ENCODE measurements at places on chromosomes 4 and X.
A peak's percentile ranks its signal among the peaks of the same experiment; 100 is the strongest.

- DNase-seq = no peak
Observed at GRCh38 chr4:174210354-174210753, 73.1 kb downstream of the FBXO8 start.

DNA sequence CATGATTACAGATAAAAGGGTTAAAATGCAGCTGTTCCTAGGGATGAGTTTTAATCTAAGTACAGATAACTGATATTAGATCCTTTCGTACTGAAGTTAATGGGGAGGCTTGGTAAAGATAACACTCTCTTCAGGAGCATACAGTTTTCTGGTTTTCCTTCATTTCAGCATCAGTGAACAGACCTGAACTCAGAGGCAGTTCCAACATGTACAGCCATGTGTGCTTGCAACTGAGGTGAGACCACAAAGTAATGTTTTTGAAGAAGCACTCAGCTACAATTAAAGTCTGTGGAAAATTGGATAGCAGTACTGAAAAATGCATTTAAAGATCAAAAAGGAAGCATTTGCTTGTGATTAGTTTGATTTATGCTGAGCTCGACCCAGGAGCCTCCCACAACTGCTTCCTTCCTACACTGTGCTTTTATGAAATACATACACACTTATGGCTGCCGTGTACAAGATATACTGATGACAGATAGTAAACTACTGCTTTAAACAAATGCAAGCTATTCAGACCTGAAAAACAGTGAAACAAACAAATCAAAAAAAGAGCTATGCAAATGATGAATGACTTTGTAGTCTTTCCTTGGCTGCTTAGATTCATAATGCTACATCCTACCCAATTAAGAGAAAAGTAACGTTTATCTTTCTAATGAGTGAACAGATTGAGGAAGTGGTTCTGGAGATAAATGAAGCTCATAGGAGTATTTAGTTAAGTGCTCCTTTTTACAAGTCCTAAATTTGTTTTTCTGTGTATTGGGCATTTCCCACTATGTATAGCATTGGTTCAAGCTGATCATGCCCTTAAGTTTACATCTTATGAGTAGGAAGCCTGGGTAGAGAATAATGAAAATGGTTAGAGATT, 68.4 kb downstream of the PDLIM5 start:
- DNase-seq = peak; percentile 17

DNA sequence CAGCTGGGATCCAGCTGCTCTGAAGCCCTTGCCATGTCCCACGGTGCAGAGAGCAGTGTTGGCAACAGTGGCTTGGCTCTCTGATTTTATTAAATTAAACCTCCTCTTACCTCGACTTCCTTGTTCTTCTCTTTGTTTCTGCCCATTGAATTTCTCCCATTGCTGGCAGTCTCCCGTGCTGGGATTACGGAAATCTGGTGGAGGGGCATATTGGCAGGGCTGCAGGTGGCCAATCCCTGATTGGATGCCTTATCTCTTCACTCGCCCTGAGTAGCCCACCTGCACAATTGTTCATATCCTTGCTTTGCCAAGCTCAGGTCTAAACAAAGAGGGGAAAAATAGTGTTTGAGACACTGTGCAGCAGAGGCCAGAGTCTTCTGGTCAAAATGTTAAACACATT, 493.9 kb downstream of the TMA16 start:
- DNase-seq = no peak

DNA sequence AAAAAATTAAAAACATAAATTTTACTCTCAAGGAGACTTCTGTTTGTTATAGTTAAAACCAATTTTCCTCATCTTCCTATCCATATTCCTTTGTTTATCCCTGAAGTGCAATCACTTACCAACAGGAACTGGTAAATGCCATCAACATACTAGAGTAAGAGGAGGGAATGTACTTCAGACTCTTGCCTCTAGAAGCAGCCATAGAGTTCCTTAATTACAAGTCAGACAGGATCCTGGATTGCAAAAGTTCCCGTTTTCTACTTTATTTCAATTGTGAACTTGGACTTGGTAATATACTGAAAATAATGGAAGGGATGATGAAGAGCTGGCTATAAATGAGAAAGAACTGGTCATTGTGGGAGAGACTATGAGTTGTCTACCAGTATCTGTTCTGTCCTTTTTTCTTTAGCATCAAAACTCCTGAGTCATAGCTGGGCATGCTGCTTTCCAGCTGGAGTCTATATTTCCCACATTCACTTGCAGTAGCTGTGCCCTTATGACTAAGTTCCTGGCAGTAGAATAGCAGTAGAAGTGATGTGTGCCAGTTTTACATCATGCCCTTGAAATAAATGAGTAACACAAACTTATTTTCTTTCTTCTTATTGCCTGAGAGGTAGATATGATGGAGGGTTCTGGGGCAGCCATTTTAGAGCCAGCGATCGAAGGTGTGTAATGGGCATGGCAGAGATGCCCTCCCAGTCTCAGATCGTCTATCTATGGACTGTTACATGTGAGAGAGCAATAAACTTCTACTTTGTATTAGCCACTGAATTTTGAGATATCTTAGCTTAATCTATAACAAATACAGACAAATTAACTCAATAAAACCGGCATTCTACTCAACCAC, 26.8 kb upstream of the SPARCL1 start:
- peak; percentile 38 for DNase-seq

DNA sequence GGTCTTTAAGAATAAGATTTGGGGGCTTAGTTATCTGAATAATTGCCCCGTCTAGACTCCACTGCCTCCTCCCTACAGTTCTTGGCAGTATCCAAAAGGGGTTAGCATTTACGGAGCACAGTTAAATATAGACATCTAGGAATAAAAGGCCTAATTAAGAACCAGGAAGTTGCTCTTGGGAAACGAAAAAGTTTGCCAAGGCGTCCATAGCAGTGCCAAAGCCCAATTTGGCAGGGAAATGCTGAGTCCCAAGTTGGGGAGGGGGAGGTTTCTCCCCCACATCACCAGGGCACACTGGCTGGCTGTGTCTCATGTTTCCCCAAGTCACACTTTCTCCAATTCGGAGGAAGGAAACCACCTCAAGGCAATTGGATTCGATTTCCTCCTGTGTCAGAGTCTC, 338.7 kb downstream of the FBXW7 start:
- no peak for DNase-seq

DNA sequence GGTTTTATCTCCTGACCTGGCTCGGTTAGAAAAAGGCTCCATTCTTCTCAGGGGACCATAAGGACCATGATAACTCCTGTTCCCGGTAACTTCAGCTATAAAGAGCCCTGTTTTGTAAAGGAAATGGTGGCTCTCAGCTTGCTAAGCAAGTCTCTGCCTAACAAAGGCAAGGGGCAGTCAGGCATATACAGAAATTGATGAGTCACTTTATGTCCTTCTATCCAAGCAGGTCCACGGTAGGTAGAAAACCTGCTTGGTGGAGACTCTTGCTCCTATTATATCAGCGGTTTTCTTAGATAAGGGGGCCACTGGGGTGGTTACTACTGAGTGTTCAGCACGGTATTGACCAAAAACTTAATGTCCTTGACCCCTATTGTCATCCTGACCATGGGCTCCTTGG, 203.0 kb upstream of the KLF8 start:
- DNase-seq = no peak

DNA sequence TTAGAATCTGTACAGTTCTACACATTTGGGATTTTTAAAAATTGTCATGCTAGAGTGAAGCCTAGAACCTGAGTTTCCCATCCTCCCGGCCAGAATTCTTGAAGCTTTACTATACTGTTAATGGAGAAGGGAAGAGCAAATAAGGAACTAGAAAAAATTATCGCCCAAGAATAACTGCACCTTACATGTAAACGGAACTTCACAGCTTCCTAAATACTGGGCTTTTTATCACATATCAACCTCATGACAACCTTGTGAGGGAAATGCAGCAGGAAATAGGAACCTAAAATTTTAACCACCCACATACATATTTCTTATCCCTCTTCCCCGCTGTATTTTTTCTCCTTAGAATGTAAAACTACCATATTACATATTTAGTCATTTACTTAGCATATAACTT, 19.3 kb downstream of the ARHGEF9 start:
- peak; percentile 27 for DNase-seq

GRCh38 chr4:175176710-175177109, 258.6 kb downstream of the ADAM29 start:
- no peak for DNase-seq

GRCh38 chrX:23365541-23365940, 30.9 kb downstream of the PTCHD1 start:
- DNase-seq = no peak

- DNase-seq = no peak
Observed at GRCh38 chr4:78926826-78927225, 12.4 kb downstream of the PAQR3 start.

DNA sequence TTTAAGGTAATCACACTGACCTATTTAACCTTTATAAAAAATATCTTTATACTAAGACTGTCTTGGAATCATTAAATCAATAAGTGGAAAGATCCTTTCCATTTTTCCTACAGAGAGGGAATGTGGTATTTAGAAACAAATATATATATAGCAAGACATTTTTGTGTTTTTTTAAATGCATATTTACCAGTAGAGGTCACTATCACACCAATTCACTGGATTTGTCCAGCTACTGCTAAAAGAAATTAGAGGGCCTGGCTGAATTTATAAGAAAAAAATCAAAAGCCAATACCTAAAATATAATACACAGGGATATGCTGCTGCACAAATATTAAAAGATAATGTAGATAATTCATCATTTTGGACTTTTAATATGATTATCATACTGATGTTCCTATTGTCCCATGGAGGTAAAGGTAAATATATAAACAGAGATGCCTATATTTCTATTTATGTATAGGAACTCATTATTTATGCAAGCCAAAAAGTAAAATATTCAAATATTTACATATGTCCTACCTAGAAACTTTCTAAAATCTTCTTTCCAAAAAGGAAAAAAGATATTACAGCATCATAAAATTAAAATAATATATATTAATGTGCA, 69.5 kb downstream of the PDE5A start:
- peak; percentile 36 for DNase-seq

DNA sequence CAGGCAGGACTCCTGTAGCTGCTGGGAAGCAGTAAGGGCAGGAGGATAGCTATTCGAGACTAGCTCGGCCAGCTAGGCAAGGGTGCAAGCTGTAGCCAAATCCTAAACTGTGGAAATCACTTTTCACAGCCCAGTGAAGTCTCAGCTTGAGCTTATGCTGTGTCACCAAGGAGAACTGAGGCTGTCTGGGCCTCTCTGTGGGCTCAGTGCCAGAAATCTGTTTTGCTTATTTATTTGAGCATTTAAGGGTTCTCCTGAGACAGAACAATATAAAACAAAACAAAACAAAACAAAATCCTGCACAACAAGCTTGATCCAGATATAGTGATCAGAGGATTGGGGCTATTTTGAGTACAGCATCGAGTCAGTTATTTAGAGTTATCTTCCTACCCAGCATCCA, 97.5 kb downstream of the FANCB start:
- no peak for DNase-seq

GRCh38 chr4:88137112-88137511, 21.3 kb downstream of the ABCG2 start:
- DNase-seq = no peak

DNA sequence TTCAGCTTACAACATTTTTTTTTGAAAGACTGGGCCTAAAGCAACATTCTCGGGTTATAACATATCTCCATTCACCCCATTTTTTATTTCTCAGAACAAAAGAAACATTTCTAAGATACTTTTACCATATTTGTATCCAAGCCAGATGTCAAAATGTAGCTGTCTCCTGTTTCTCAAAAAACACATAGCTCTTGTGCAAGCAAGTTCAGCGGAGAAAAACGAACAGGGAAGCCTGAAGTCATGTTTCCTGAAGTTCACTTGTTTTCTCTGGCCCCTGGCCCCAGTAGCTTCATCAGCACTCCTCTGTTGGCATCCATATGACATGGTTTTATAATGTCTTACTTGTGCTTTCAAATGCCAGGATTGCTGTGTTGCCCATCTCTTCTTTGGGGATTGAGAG, 218.2 kb downstream of the BANK1 start:
- DNase-seq = no peak
